K562 (cell line): ENCODE measurements at places on chromosomes 5 and 9. TPM values are rescaled to one million over a fixed set of nuclear protein-coding genes. Genes with fewer than 3 reads are reported as not detected.

Gene LCN1
- total RNA-seq, result not detected in 2 replicates

GRCh38 chr5:40033411-40033810 is 608.6 kb upstream of the DAB2 start:
- DNase-seq, result no peak

- DNase-seq, result no peak
Measured at GRCh38 chr9:134861595-134862334, 18.8 kb upstream of the FCN2 start.

DNA sequence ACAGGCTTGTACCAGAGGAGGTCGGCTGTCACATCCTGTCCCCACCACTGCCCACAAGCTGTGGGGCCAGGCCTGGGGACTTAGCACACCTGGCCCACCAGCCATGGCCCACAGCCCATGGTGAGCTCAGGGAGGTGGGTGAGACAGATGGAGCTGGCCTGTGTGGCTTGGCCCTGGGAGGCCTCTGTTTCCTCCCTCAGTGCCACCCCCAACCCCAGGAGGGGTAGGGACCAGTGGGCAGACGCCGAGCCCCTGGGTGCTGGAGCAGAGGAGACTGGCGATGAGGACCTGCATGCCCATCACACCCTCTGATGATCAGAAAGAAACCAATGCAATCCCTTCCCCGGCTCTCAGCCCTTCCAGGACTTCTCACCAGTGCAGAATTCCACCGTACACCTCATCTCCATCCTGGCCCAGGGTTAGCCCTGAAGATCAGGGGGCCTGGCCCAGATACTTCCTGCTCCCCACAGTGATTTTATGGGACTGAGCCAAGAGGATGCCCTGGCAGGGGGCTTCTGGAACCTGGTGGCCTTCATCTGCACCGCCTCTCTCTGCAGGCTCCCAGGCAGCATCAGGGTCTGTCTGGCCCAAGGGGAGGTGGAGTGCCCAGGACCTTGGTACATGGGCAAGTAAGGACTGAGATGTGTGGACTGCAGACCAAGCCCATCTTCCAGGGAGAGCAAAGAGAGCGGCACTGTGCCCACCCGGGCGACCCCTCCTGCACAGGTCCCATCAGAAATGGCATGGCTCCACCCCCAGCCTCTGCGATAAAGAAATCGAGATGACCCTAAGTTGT is 16.9 kb upstream of the NKD2 start:
- no peak for DNase-seq

Gene NIPAL4
- total RNA-seq, result not detected in 2 replicates

DNA sequence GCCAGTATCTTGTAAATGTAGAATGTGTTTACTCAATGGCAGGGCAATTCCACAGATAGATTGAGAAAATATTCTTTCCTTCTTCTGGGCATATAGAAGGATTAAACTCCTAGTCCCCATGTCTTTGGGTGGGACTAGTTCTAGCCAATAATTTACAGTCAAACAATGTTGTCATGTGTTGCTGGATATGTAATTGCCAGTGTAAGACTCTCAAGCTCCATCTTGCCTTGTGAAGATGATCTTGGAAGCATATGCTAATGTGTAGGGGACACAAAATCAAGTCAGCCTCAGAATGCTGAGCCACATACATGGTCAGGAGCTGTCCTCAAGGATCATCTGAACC is 386.9 kb downstream of the CETN3 start:
- no peak for DNase-seq

- no peak for DNase-seq
Measured at GRCh38 chr5:141135718-141136266, 786 bp downstream of the PCDHB5 start.
